ENCODE measurements at places on chromosomes 1 and 21.
A peak's percentile ranks its signal among the peaks of the same experiment; 100 is the strongest.

- no peak for DNase-seq
These were observed 50.6 kb upstream of the SLC2A1 start for GRCh38 chr1:43009274-43009673.

GRCh38 chr1:110647254-110647891 is 27.4 kb downstream of the KCNA3 start:
- DNase-seq = no peak

DNA sequence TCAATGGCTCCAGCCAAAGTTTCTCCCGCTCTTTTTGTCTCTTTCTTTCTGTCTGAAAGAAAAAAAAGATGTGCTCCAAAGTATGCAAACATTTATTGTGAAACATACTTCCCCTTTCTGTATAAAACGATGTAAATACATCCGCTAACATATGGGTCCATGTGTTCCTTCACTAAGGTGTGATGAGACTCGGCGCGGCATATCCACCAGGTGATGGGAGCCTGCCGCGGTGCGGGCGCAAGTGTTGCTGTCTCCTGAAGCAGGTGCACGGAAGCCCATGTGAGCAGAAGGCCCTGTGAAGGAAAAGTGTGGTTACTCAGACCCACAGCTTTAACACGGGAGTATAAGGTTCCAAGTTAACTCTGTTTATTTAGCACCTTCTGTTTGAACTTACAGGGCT is 466.6 kb upstream of the C1orf87 start:
- no peak for DNase-seq

GRCh38 chr21:45804809-45805313 is 161.3 kb downstream of the PCBP3 start:
- no peak for DNase-seq

- no peak for DNase-seq
These were observed 54.0 kb downstream of the NTPCR start for GRCh38 chr1:233004451-233004850.

- DNase-seq = no peak
These were observed 94.1 kb upstream of the CASZ1 start for GRCh38 chr1:10890491-10891071.

DNA sequence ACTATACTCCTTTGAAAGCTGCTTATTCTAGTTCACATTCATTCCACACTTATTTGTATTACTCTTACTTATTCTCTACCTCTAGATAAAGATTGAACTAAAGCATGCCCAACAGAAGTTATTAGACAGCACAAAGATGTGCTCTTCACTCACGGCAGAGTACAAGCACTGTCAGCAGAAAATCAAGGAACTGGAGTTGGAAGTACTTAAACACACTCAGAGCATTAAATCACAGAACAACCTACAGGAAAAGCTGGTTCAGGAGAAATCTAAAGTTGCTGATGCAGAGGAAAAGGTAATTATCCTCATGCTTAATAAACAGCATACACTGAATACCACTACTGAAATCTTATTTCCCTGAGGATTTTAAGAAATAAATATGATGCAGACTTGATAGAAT is 81.3 kb upstream of the PPIH start:
- no peak for DNase-seq

DNA sequence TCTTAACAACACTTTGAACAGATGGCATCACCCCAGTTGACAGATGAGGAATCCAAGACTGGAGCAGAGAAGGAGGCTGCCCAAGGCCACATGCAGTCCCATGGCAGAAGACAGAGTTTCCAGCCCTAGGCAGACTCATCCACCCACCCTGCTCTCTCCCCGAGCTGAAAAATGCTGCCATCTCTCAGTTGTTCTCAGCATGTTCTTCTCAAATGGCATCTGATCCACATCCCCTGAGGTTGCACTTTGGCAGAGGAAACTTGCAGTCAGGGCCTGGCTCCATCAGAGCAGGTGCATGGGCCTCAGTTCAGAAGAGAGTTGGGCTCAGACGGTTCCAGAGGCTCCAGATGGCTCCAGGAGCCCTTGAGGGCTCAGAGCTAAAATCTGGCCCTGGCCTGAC is 709.4 kb downstream of the MATN1 start:
- no peak for DNase-seq

DNA sequence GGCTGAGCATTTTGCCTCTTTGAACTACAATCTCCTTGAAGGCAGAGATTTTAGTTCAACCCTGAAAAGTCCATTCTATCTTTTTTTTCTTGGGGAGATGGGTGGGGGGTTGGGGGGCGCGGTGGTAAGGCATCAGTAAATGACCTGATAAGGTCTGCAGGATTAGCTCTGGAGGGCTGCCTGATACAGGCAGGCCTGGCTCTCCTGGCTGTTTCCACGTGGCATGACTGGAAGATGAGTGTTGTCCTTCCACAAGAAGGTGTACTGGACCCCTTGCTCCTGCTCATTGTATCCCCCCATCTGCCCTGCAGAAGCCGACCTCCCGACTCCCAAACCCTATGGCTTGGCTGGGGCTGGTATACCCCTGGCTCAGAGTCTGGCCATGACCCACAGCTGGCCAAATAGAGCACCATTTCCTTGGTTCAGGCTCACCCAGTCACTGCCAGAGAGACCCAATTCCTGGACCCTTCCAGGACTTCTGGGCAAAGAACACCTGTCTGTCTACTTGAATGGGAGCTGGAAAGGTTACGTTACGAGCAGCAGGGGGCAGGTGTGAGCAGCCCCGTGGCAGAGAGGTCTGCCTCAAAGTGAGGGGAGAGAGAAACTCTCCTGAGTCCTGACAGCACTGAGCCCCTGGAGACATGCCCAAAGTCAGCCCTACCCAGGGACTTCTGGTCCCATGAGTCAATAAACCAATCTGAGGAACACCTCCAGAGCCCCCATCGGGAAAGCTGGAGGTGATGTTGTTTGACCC is 17.0 kb downstream of the DHRS3 start:
- no peak for DNase-seq

DNA sequence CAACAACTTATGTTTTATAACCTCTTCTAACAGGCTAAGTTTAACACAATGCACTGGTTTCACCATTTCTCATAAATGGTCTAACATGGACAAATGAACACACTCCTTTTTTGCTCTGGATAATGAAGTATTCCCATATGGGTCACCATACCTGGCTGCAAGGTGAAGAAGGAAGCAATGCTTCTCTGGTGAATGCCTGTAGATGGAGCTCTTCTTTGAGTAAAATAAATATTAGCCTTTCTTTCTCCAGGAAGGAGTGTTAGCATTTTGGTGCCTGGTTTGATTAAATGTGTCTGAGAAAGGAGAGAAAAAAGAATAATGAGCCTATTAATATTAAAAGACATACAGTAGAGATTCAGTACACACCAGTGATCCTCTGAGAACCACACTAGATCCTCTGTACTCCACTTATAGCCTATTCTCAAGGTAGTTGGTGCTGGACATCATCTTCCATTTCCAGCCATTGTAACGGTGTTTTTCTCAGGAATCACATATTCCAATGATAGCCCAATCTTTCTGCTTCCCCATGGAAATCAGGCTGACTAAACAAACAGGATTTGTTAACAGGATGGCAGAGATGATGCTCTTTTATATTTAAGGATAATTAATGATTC is 17.6 kb downstream of the MTFR1L start:
- DNase-seq = no peak

GRCh38 chr1:43073490-43074230 is 98.4 kb downstream of the EBNA1BP2 start:
- DNase-seq = peak; percentile 18

All from AG09309 (cell line).